Spleen (tissue), 13 donors: ENCODE measurements at places on chromosomes 6 and 20.

- no peak for DNase-seq
Measured at GRCh38 chr6:121823437-121823851, 388.0 kb downstream of the GJA1 start.

DNA sequence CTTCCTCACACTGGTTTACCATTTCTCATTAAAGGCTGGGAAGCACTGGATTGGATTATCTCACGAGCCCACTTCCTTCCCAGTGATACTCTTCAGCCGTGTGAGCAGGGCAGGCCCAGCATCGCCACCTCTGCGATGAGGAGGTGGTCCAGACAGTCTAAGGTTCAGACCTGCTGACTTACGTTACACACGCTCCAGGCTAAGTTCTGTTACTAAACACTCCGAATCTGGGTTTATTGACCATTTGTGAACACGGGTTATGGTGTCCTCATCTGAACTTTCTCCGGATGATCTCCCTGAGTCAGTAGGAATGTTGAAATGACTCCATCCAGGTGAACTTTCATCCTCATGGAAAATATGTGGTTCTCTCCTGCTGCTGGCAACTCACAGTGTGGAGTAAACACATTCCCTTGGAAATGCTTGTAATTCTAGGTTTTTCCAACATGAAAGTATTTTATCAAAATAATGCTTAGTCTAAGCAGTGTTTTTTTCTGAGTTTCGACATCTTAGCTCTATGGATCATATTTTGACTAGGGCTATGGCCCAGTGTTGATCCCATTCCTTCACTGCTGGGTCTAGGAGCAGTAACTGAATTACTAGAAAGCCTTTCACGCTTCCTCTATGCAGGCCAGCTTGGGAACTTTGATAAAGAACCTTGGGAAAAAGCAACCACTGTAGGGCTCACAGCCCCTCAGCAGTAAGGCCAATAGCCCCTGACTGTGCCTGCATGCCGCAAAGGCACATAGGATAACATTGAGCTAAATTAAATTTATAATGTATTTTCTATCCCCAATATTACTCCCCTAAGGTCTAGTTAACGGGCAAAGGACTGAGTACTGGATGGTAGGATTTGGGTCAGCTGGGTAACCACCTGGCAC lies 37.7 kb upstream of the PXDC1 start:
- no peak for DNase-seq

- DNase-seq: no peak
Measured at GRCh38 chr20:63664861-63665594, 6.9 kb downstream of the RTEL1 start.

DNA sequence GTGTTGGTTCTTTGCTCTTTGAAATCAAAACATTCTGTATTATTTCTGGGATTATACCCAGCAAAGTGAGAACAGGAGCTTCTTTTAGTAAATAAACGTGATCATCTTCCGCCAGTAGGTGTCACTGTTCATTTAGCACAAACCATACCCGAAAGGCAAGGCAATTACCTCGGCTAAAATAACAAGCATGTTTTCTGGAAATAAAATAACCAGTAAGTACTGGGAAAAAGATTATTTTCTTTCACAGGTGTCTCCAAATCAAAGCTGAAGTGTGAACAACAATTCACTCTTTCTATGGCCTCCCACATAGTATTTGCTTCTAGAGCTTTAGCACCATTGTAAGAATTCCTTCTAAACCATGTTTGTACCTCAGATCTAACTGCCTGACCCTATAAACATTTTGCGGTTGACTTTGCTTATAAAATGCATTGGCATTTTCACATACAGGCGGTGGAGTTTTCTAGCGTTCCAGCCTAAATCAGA lies 144.6 kb upstream of the AGPAT4 start:
- DNase-seq: no peak

DNA sequence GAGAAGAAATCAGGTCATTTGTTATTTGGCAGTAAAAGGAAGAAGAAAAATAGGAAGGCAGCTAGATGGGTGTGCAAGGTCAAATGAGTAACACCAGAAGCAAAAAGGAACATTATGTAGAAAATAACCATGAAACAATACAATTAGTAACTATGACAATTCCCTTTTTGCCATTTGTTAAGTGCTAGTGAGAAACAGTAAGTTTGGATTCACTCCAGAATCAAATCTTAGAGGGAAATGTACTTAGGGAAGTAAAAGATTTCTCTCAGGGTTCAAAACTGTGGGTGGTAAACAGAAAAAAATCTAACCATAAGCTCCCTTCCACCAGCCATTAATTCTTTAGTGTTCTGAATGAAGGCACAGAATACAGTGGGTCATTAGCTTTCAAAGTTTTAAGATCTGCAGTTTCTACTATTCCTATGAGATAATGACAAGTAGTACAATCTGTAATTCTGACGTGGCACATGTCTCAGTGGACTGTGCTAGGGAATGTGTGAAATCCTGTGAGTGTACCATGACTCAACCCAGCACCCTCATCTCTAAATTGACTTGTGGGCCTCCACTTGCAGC lies 17.1 kb downstream of the REPS1 start:
- DNase-seq: no peak

- DNase-seq: no peak
Measured at GRCh38 chr6:113464960-113465359, 392.2 kb upstream of the MARCKS start.

GRCh38 chr20:16113736-16114135 lies 459.5 kb downstream of the KIF16B start:
- DNase-seq: no peak

DNA sequence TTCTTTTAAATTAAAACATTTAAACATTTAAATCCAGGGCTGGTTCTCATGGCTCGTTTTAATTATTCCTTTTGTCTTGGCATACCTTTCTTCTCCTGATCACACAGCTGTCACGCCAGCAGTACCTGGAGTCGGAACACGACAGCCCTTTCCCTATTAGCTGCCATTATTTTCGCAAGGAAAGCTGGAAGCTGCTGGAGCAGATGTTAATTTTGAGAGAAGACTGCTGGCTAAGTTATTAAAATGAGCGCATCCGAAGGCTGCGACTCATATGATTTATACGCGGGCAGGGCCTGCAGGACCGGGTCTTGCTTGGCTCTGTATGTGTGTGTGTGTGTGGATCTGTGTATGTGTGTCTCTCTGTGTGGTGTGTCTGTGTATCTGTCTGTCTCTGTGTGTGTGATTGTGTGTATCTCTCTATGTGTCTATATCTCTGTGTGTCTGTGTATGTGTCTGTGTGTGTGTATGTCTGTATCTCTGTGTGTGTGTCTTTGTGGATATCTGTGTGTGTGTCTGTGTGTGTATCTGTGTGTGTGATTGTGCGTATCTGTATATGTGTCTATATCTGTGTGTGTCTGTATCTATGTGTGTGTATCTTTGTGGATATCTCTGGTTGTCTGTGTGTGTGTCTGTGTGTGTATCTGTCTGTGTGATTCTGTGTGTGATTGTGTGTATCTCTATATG lies 191.5 kb downstream of the CDH4 start:
- DNase-seq: no peak

DNA sequence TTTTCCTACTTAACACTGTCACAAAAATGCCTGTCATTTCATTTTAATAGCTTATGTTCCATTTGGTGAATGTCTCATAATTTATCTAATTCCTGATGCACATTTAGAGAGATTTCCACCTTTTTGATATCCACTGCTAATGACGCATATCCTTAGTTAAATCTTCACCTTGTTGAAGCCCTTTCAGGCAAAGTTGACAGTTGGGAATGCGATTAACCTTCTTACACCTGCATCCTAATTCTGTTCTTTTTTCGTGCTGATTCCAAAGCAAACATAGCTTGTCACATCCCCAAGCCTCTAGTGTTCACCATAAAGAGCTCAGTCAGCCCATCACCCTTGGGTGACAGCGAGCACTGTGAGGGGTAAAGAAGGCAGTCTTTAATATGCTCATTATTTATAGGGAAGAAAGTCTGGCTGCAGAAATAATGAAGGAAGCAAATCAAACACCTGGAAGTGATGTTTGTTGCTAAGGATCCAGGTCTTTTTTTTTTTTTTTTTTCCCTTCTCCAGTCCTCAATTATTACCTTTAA lies 205.6 kb downstream of the DTNBP1 start:
- no peak for DNase-seq

DNA sequence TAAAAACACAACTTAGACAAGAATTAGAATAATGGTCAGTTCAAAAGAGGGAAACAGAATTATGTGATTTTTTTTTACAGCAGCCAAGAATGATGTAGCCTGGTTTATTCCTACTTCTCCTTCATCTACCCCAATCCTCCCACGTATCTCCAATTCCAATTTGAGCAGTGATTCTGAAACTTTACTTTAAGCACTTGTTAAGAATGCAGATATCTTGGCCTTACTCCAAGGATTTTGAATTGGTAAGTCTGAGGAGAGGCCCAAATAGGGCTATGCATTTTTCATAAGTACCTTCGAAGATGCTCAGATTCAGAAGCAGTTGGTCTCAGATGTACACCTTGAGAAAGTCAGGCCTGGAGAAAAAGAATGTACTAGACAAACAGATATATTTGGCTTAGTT lies 233.4 kb upstream of the FLRT3 start:
- DNase-seq: no peak
